ENCODE measurements at places on chromosomes 5 and 9. TPM values are rescaled to one million over a fixed set of nuclear protein-coding genes. Genes with fewer than 3 reads are reported as not detected.

ANKRD20A1 gene
- 0.63 TPM for total RNA-seq

TMEM203 gene
- 42.9 TPM for total RNA-seq

RETREG1 gene
- 133 TPM for total RNA-seq

RALGDS gene
- 26.6 TPM for total RNA-seq

FGF10 gene
- total RNA-seq, result 2.6 TPM

PTPRD gene
- total RNA-seq, result 19.2 TPM

COL23A1 gene
- total RNA-seq, result 26.5 TPM

PCDH12 gene
- 10.8 TPM for total RNA-seq

All from heart left ventricle (tissue), 16 donors.